Left kidney (tissue), 8 donors: ENCODE measurements at places on chromosomes 2 and 18.
A peak's percentile ranks its signal among the peaks of the same experiment; 100 is the strongest.

DNA sequence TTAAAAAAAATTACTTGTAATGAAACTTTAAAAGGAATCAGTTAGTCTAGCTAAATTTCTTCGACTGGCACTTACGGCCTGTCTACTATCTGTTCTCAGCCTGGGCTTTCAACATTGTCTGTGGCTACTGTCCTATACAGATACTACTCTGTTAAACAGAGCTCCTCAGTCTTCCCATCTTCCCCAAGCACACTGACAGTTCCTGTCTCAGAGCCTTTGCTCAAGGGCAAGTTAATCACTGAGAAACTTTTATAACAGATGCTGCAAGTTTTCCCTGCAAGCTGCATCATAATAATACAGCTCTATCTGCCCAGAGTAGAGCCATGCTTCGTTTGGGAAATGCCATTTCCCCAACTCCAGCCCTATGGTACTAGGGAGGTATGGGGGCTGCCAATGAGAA, 11.3 kb upstream of the YPEL5 start:
- DNase-seq = no peak

DNA sequence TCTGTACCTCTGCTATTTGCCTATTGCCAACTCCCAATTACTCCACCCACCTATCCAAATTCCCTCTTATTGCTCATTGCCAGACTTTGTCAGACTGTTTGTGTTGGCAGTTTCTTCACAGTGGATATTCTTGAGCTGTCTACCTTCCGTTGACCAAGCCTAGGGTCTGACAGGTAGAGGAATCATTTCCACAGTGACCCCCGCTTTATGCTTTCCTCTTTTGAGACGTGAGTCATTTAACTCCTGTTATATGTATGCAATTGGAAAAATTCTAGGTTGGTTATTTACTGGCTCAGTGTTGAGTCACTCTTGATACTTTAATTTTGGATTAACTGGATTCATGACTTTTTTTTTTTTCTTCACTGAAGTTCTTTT, 187.7 kb downstream of the IRS1 start:
- no peak for DNase-seq

DNA sequence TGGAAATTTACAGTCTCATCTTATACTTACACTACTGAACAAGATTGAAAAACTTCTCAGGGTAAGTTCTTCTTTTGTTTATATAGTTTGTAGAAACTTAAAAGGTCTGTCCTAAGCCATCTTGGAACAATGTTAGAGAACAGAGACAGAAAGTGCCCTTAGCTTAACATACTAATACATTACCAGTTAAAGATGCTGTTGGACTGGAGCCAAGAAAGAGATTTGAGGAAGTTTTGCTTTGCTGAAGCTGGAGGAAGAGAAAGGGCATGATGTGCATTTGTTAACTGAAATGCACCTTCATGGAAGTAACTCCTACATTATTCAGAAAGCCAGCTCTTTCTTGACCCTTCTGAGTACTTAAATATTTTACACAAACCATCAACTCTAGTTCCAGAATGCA, 66.5 kb upstream of the TNFRSF11A start:
- DNase-seq = peak; percentile 10

DNA sequence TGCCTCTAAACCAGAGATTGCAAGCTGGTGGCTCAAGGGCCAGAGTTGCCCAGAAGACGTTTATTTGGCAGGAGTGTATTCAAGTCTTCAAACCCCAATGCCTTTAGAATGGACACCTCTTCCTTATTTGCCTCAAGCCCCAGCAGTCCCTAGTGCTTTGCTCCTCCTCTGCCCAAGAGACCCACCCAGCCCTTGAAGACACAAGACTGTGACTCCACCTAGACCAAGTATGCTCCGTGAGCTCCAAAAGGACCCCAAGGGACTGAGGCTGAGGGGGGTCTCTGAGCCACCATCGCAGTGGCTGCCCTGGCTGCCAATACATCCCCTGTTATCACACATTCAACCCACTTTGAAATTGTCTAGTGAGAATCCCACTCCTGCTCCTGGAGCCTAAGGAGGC, 99.3 kb downstream of the COL6A3 start:
- DNase-seq = no peak

GRCh38 chr2:45724335-45724734, 72.9 kb downstream of the PRKCE start:
- DNase-seq = no peak
